ENCODE measurements at places on chromosomes 2 and 18.
A peak's percentile ranks its signal among the peaks of the same experiment; 100 is the strongest.

DNA sequence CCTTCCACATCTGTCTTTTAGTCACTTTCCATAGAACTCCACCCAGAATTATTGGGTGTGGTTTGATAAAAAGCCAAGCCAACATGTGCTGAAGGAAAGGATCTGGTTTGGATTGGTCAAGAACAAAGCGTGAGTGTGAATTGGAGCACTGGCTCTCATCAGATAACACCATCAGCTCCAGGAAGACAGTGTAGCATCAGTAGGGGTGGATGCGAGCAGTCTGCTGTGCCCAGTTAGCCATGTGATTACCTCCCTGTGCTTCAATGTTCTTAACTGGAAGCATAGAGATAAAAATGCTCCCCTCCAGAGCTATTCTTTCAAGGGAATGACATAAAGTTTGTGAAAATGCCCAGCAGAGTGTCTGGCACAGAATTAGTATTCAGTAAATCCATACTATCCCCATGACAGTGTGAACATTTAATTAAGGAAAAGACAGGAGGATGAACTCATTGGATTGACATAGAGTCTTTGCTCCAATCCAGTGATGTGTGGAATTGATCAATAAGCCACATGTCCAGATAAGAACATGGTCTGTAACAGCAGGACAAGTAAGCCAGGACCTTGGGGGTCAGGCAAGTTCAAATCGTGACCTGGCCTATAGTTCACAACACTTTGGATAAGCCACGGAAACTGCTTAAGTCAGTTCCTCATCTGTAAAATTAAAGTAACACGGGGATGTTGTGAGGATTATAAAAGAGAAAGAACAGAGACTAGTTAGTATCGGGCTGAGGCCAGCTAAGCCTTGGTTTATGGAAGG is 68.0 kb downstream of the FAM124B start:
- DNase-seq = no peak

DNA sequence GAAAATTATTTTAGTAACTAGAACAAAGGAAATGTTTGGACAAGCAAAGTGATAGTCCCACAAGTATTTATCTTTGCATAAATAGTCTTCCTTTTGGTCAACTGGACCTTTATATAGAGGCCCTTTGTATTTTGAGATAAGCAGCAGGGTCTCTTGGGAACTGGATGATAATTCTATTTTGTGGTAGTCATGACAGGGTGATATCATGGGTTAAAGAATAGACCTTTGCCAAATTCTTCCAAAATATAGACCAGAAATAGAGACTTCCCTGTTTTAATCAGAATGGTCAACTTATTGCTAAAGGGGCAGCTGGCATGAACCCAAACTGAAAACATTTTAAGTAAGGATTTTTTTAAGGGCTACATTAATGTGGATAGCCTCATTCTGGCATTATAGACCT is 10.5 kb downstream of the PLEK start:
- DNase-seq = no peak

- DNase-seq = peak; percentile 91
Measured at GRCh38 chr18:9017167-9017904, 85.2 kb upstream of the NDUFV2 start.

DNA sequence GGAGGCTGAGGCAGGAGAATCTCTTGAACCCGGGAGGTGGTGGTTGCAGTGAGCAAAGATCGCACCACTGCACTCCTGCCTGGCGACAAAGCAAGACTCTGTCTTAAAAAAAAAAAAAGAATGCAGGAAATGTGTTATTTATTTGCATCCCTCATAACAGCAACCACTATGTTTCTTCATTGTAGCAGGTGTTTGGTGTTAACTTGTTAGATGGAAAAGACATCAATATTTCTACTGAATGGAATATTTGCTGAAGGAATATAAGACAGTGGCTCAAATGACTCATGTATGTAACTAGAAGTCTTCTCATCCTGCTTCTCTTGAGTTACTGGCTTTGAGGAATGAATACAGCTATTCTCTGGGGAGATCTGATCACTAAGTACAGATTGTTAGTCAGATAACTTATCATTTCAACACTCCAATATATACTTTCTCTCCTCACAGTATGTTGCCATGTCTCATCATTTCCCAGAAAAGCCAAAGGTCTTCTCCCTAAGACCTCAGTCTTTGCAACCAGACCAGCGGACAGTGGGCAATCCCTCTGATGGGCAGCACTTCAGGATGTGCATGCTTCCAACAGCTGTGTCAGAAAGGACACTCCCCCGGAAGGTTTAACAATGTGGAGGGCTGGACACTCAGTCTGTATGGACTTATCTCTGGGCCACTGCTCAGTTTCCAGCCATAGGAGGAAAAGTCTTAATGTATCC is 104.4 kb upstream of the STK17B start:
- no peak for DNase-seq

GRCh38 chr2:68272246-68272994 is 20.1 kb upstream of the PPP3R1 start:
- DNase-seq = no peak

DNA sequence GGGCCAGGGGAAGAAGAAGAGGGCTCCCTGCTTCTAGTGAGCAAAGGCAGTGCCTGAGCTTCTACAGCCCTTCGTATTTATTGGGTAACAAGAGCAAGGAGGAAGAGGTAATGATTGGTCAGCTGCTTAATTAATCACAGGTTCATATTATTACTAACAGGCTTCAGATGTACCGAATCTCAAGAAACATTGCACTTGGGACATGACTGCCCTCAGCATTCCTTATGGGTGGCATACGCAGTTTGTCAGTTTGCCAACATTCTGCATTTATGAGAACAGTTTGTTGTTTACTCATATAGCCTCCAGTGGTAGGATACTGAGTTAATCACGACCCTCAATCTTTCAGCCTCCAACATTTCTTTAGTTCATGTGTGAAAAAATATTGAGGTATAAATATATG is 84.5 kb downstream of the HIBCH start:
- no peak for DNase-seq

GRCh38 chr2:43041661-43042360 is 184.6 kb downstream of the ZFP36L2 start:
- no peak for DNase-seq

DNA sequence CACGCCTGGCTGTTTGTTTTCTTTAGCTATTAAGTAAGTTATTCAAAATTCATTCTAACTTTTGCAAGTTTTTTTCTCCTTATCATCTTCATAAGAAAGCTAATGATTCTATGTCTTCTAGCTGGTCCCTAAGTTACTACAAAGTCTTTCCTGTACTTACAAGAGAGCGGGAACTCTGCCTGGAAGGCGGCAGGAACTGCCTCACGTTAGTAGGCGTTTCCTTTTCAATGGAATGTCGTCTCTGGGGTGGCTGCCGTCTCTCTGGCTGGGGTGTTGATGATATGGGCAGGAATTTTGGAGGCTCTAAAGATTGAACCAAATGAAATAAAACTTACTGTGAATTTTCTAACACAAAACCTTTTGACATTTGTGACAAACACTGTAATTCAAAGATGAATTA is 55.5 kb downstream of the PRELID3A start:
- no peak for DNase-seq

DNA sequence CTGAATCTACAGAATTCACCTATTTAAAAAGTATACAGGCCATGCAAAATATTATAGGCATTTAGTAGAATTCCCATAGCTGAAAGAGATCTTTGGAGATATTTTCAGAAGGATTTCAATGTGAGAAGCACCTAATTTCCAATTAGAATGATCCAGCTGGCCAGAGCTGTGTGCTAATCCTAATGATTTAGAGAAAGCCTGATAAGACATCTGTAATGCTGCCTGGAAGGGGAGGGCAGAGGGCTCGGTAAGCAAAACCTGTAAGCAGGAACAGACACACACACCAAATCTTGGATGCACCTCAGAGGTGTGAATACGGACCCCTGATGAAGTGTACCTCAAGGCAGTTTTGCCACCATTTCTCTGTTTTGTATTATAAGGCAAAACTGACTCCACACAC is 14.0 kb downstream of the SERTAD2 start:
- no peak for DNase-seq

- no peak for DNase-seq
Measured at GRCh38 chr2:67792681-67793091, 270.1 kb downstream of the C1D start.

DNA sequence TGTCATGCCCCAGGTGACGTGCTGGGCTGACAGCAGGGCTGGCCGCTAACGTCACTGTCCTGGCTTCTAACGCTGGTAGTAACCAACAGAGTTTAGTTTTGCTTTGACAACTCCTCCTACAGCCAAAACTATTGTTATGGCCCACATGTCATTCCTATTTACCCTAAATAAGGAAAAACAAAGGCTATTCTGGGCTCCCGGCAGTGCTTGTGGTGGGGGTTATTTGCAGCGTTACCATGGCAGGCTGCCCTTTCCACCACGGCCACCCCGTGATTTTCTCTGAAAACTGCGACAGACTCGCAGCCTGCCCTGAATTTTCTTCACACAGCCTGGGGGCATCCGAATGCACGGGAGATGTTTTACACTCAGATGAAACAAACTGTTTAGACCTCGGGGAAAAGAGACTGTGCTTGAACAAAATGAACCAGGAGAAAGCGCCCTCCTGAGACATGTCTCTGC is 115.2 kb downstream of the FAM210A start:
- DNase-seq = no peak

DNA sequence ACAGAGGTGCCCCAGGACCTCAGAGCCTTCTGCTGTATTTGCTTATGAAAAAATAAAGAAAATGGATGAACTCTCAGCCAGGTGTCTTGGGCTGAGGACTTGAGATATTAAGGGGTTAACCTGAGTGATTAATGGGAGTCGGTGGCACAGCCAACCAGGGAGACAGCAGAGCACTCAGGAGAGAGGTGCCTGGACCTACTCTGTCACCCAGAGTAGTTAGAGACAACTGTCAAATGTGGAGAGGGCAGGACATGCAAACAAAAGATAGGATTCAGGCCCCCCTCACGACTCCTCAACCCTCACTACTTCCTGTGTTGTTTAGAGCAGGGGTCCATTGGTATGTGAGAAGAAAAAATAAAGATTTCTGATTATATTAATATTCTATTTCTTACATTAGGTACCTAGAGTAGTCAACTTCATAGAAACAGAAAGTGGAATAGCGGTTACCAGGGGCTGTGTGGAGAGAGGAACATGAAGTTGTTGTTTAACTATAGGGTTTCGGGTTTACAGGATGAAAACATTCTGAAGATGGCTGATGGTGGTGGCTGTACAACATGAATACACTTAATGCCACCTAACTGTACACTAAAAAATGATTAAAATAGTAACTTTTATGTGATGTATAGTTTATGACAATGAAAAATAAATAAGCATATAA is 28.6 kb upstream of the CETN1 start:
- DNase-seq = no peak

DNA sequence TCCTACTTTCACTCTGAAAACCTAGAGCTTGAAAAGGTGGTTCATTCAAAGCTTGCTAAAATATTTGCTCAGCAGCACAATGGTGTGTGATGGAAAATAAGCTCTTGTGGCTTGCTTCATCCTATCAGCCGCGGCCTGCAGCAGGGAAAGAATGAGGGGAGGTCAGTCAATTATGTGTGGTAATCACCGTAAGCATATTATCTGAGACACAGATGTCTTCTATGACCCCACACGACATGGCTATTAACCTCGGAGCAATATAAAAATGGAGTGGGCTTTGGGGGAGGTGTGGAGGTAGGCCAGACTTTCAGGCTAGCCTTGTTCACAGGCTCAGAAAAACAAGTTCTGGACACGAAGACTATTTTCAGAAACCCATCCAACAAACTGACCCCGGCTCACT is 98.4 kb upstream of the SIX3 start:
- DNase-seq = no peak

GRCh38 chr2:228559774-228560415 is 378.4 kb upstream of the SPHKAP start:
- no peak for DNase-seq

DNA sequence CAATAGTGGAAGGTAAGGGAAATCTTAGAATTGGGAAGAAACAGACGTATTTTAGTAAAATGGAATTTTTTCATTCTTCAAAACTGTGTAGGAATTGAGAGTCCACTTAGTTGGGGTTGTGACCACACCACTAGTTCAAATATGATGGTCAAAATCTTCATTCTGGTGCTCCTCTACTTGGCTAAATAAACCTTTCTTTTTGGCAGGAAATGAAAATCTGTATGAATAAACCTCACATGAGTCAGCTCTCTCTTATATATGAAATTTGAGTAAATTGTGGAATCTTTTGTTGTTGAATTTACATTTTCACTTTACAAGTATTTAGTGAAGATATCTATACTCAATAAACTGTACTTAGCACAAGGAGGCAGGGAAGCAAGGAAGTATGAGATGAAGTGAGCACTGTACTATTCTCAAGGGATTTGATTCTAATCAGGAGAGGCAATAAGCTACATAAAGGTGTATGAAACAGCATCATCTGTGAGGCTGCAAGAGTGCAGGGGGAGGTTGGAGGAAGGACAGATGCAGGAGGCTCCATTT is 20.5 kb downstream of the IL18R1 start:
- DNase-seq = no peak

GRCh38 chr2:42962508-42962953 is 170.1 kb upstream of the HAAO start:
- DNase-seq = no peak

DNA sequence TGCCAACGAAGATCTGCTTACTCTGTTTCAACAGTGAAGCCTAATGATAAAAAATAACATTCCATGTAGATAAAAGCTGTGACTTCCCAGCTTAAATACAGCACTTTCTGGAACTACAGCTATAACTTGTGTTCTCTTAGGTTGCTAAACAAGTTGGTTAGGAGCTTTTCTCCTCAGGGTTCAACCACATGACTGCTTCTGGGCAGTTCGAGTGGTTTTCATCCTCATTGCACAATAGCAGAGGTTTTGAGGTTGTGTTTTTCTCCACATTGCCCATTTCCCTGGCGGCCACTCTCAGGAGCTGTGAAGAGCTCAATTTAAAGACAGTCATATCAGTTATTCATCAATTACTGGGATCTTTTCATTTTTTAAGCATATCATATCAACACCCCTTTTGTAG is 102.2 kb upstream of the CYP1B1 start:
- DNase-seq = no peak

DNA sequence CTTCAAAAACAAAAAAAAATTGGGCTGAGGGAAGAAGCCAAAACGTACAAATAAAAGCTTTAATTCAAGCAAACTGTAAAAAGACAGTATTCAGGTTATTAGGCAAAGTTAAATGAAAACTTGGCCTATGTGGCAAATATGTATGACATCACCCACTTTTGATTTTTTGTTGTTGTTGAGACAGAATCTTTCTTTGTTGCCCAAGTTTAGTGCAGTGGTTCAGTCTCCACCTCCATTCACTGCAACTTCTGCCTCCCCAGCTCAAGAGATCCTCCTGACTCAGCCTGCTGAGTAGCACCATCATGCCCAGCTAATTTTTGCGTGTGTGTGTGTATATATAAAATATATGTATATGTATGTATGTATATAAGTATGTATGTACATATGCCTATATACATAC is 440.4 kb upstream of the NRXN1 start:
- no peak for DNase-seq

Data from hematopoietic multipotent progenitor cell treated with erythropoietin and hydrocortisone succinate and interleukin-3 and kit ligand, for 15 days (in vitro differentiated cells).